Germinal center (tissue), 1 donor: ENCODE measurements at places on chromosomes 2 and 18.

DNA sequence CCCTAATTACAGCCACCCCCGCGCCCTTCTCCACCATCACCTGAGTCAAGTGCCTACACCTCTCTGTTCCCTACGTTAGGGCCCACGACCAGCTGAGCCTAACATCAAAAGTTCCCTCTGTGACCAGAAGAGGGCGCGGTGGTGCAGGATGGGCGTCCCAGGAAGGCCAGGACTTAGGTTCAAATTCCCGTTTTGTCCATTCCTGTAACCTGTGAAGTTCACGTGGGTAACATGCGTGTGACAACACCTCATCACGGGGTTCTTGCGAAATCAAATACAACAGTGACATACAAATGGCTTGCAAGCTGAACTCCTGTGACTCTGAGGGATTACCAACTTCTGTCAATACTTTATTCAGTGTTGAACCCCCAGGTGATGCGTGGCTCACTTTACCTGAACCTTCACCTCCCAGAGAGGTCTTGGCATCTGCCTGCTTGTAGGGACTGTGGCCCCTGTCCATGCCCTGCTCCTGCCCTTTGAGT is 207.9 kb downstream of the ARL4C start:
- peak; percentile 62 for DNase-seq

- DNase-seq, result no peak
These were observed 28.4 kb downstream of the MCEE start for GRCh38 chr2:71101656-71102055.

- no peak for DNase-seq
These were observed 6.8 kb upstream of the DNAJB2 start for GRCh38 chr2:219272356-219272755.

DNA sequence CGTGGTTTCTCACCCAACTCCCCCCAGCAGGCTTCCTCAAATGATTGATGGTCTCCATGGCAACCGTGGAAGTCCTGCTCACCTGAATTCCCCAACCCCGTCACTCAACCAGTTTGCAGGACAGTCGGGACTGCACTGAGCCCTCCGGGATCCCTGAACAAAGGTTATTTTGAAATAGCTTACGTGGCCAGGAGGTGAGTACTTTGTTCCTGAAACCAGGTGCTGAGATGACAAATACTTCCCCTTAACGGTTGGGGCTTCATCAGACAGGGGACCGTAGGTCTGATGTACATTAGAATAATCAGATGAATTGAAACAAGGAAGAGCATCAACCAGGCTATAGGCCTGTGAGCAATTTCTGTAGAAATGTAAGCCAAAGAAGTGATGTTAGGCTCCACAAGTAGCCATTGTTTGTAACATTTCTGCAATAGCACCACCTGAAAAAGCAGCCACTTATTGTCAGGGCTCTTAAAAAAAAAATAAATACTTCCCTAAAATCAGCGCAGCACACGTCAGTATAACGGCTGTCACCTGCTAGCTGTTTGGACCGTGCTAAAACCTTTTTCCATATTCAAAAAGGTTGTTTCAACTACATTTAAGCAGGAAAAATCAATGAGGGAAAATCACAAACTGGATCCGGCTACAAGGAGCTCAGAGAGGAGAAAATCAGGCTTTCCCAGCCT is 206.4 kb upstream of the ID2 start:
- peak; percentile 73 for DNase-seq

- no peak for DNase-seq
These were observed 29.0 kb upstream of the SLC35F6 start for GRCh38 chr2:26735097-26735496.

DNA sequence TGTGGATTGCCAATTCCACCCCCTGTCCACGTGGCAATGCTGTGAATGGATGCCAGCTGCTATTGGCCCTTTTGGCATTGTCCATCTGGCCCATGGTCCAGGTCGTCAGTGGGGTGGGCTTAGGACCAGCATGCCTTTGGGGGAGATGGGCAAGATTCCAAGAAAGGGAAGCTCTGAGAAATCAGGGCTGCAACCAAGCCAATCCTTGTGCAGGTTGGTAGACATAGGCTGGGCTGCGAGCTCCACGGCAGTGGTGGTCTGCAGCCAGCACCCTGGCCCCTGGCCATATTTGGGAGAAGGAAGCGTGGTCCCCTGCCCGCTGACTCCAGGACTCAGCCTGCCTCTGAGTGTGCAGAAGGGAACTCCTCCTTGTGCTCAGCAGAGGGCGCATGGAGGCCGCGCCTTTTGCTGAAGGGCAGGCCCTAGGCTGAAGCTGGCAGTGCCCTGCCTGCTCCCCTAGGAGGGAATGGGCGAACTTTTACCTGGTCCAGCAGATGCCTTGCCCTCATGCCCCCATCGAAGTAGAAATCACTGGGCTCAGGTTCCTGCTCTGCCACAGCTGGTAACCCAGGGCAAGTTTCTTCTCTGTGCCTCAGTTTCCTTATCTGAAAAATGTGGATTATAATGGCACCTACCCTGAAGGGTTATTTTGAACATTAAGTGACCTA is 5.4 kb downstream of the SPR start:
- peak; percentile 65 for DNase-seq

- DNase-seq, result no peak
These were observed 127.7 kb downstream of the SMAD2 start for GRCh38 chr18:47802802-47803201.

GRCh38 chr2:195044801-195045200 is 612.2 kb upstream of the SLC39A10 start:
- no peak for DNase-seq

- DNase-seq, result no peak
These were observed 57.8 kb upstream of the ITGB6 start for GRCh38 chr2:160257743-160258491.

DNA sequence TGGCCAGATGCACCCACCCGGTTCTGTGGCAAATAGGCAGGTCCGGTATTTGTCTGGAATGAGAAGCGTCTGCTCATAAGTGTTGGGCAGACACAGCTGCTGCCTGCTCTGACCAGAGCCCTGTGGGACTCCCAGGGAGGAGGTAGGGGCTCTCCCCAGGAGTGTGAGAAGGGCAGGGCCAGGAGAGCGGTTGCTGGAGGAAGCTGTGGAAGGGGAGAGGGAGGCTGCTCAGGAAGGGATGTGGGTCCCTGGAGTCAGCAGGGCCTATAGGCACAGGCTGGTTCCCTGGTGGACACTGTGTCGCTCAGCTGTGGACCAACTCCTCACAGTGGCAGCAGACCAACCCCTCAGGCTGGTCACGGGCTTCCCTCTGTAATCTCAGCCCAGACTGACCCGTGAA is 109.2 kb downstream of the DYSF start:
- DNase-seq, result no peak

- no peak for DNase-seq
These were observed 20.4 kb upstream of the DAPL1 start for GRCh38 chr2:158774681-158775080.

GRCh38 chr2:169702996-169703395 is 8.7 kb downstream of the PHOSPHO2 start:
- DNase-seq, result no peak

- no peak for DNase-seq
These were observed 14.8 kb upstream of the CNDP1 start for GRCh38 chr18:74519320-74520095.

DNA sequence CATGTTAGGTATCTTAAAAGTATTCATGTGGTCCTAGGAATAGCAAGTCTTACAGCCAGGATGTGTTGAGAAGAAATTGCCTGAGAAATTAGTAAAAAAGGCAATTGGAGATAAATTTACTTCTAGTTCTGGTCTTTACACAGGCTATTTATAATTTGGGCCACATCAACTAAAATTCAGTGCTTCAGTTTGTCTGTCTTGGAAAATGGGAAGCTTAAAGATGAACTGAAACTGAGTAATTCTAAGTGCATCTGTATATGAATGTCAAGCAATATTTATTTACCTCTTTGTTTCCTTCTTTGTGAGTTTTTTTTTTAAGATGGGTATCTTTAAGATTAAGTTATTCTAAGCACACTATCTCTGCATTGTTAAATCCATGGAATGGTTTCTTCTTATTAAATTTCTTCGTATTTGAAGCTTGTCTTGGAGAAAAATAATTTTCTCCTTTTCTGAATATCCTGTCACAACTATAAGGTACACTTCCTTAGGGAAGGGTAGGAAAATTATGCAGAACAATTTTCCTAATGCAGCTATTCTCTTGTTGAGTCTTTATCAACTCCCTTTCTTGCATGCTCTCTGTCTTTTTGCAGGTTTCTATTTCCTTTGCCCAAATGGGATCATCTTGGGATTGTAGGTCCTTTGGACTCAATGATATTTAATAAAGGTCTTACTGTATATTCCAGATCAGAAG is 39.7 kb upstream of the MMADHC start:
- DNase-seq, result no peak

DNA sequence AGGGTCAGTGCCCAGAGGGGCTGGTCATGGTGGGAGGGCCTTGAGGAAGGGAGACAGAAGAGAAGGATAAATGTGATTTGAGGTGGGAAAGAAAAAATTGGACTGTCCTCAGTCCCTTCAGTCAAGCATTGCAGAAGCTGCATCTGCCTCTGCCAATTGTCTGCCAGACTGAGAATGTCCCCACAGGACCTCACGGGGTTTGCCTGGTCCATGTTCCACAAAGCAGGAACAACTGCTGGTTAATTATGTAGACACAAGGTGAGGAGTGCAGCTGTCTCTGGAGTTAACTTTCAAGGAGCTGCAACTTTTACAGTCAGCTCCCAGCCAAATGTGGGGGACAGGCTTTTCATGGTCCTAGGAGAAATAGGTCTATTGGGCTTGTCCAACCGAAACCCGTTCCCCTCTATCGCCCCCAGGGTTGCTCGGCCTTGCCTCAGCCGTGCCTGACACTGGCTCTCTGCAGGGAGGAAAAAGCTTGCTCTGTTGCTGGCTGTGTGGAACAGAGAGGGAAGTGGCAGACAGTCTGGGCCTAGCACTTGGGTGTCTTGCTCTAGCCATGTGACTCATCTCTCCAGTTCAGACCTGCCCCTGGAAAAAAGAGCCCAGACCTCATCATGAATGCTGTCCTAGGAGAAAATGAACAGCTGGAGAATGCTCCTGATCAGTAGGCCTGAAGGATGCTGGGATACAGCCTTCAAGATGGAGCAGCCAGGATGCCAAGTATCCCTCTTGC is 31.1 kb upstream of the PAX8 start:
- no peak for DNase-seq

DNA sequence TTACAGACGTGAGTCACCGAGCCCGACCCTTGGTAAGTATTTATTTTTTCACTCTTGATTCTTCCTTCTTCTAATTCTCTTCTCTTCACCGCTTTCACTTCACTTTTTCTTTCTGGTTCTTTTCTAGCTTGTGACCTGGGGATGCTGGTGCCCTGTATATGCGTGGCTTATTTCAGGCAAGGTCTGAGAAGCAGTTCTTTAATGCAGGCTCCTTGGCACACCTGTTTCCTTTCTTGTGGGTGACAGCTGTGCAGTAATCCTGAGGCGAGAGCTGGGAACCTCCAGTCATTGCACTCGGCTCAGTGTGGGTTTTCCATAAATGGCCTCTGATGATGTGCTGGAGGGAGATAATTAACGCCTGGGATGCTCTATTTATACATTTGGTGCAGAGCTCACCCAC is 193.8 kb downstream of the TSN start:
- DNase-seq, result no peak

- no peak for DNase-seq
These were observed 223.8 kb downstream of the CMPK2 start for GRCh38 chr2:6641956-6642355.

DNA sequence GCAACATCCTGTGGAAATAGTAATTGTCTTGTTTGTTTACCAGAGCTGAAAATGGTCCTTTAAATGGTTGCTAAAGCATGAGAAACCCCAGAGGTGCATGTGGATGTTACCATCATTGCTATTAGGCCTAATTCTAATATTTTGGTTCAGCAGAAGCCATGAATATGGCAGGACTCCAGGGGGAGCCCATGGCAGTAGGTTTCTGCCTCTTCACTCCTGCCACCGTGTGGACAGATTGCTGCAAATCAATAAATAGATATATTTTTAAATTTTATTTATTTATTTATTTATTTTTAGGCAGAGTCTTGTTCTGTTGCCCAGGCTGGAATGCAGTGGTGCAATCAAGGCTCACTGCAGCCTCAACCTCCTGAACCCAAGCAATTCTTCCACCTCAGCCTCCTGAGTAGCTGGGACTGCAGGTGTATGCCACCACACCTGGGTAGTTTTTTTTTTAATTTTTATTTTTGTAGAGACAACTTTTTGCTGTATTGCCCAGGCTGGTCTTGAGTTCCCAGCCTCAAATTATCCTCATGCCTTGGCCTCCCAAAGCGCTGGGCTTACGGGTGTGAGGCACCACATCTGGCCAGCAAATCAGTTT is 54.9 kb upstream of the CAPN13 start:
- peak; percentile 61 for DNase-seq

DNA sequence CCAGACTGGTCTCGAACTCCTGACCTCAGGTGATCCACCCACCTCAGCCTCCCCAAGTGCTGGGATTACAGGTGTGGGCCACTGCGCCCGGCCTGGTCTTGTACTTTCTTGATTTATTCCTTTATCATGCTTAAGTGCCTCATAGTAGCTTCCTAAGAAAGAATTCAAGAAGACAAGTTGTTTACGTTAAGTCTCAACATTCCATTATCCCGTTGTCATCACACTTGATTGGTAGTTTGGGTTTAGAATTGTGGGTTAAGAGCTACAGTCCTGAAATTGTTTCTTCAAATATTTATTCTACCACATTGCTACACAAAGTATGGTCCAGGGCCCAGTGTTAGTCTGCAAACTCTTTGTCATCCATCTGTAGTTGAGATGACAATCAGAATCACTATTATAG is 194.0 kb downstream of the VWC2L start:
- no peak for DNase-seq

DNA sequence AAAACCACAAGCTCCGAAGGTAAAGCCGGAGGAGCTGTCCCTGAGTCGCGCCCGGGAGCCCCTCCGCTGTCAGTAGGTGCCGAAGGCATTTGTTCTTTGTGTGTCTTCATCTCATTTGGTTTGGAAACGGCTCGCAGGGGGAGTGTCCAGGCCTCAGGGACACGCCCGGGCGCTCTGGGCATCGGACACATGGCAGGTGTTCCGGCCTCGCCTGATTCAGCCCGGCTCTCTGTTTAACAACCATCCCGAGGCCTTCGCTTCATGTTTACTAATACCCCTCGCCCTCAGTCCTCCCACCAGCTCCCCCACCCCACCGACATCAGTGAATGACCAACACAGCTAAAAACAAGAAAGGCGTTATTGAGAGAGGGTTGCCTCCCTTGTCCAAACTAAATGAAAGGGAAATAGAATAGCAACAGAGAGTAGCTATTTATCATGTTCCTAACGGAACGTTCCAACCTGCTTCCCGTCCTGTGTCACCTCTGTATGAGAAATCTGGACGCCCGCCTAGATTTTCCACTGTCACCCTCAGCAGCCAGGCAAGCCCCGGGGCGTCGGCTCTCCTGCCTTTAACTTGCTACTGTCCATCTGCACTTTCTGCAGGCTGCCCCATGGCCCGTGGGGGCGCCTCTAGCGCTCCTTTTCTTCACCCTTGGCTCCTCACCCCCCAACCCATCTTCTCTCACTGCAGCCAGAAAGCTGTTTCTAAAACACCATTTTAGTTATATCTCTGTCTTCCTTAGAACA is 73.9 kb downstream of the MYCN start:
- DNase-seq, result no peak

GRCh38 chr2:99811544-99811943 is 321.7 kb upstream of the REV1 start:
- DNase-seq, result no peak

GRCh38 chr2:149629026-149629425 is 41.5 kb upstream of the MMADHC start:
- DNase-seq, result no peak
